Endothelial cell (in vitro differentiated cells): ENCODE measurements at places on chromosomes 2 and 18. TPM values are rescaled to one million over a fixed set of nuclear protein-coding genes. Genes with fewer than 3 reads are reported as not detected.
A peak's percentile ranks its signal among the peaks of the same experiment; 100 is the strongest.

The GAL3ST2 gene
- not detected for total RNA-seq

The BOK gene
- 110 TPM for total RNA-seq

The HOXD4 gene
- total RNA-seq, result 3.5 TPM

The ANKRD53 gene
- 0.56 TPM for total RNA-seq

The ACVR1C gene
- 0.10 TPM for total RNA-seq

The KIAA1328 gene
- 9.2 TPM for total RNA-seq

The TRIM43 gene
- total RNA-seq, result not detected

- no peaks in the 10 kb centered on the region for H3K27me3 ChIP-seq
- DNase-seq, result no peak
- no peak overlapping the region for H3K27ac ChIP-seq
- no peak overlapping the region for H3K4me3 ChIP-seq
Observed at GRCh38 chr2:7721413-7721995, 804.3 kb downstream of the RNF144A start.

DNA sequence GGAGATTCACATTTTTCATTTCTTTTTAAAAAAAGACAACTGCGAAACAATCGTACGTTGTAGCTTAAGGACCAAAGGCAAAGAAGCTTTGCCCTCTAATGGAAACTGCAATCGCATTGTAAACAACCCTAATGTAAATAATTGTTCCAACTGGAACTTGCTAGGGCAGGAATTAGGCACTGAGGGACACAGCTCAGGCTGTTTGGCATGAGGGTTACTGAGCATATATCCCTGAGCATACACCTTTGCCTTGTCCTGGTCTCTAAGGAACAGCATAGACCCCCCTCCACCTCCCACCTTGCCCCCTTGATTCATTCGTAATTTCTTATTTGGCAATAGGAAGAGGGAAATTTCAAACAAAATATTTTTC, 396.4 kb downstream of the LNPK start:
- no peak for DNase-seq
- H3K27ac ChIP-seq, result no peak overlapping the region
- H3K27me3 ChIP-seq, result peaks cover 1% of the 10 kb centered on the region
- peaks cover 6% of the 10 kb centered on the region for H3K4me1 ChIP-seq
- no peak overlapping the region for H3K4me3 ChIP-seq
- no peaks in the 10 kb centered on the region for H3K36me3 ChIP-seq

DNA sequence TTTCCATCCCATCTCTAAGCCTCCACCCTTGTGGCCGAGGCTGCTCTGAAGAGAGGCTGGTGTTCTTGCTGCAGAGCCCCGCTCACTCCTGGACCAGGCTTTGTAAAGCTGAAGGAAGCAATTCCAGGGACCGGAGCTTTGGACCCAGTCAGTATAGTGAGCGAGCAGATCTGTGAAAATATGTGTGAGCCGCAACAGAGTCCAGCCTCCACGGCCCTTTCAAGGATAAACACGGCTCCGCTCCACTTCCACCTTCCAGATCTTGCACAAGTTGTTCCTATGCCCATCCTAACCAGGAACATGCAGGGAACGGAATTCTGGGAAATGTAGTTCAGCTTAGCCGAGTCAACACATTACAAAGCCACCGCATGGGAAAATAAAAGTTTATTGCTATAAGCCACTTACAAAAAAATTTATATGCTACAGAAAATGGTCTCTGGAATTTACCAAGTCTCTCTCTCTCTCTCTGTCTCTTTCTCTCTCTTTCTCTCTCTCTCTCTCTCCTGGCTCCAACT, 151.7 kb upstream of the ZNF521 start:
- H3K27ac ChIP-seq, result no peak overlapping the region
- no peaks in the 10 kb centered on the region for H3K27me3 ChIP-seq
- DNase-seq, result peak; percentile 29
- H3K4me1 ChIP-seq, result peaks cover 14% of the 10 kb centered on the region
- no peaks in the 10 kb centered on the region for H3K36me3 ChIP-seq

GRCh38 chr2:173831312-173832229, 133.6 kb downstream of the SP3 start:
- H3K27ac ChIP-seq, result no peak overlapping the region
- no peaks in the 10 kb centered on the region for H3K4me1 ChIP-seq
- no peak overlapping the region for H3K4me3 ChIP-seq
- H3K27me3 ChIP-seq, result no peaks in the 10 kb centered on the region
- H3K36me3 ChIP-seq, result peaks cover 4% of the 10 kb centered on the region

GRCh38 chr18:11726556-11726955, 37.5 kb downstream of the GNAL start:
- no peak overlapping the region for H3K4me3 ChIP-seq
- peaks cover 3% of the 10 kb centered on the region for H3K36me3 ChIP-seq
- no peak overlapping the region for H3K27ac ChIP-seq
- H3K4me1 ChIP-seq, result no peaks in the 10 kb centered on the region
- no peak for DNase-seq

DNA sequence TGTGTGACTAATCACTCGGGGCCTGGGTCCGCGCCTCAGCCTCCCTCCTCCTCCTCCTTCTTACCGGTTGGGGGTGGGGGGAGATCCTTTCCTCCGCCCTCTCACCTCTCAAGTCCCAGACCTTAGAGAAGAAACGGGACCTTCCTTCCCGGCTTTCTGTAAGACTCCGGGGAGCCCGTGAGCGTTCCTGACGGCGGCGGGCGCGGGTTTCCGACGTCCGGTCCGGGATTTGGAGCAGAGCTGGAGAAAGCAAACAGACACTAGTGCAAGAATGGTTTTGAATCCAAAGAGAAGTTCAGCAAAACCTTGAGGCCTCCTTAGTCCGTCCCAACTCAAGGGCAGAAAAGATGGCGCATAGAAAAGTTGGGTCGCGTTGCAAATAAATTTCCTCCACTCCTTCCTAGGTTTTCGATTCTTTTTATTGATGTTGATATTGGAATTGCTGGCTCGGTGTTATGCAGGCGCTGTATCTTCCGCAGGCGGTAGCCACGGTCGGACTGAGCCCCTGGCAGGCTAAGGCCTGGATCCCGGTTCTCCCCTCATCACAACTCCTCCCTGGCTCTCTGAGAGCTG, 2.0 kb downstream of the DLX1 start:
- no peak overlapping the region for H3K27ac ChIP-seq
- peaks cover 4% of the 10 kb centered on the region for H3K36me3 ChIP-seq
- H3K27me3 ChIP-seq, result peaks cover 41% of the 10 kb centered on the region
- peak overlapping the region; percentile 57 for H3K4me3 ChIP-seq
- peaks cover 35% of the 10 kb centered on the region for H3K4me1 ChIP-seq

GRCh38 chr18:74414953-74415515, 42.1 kb downstream of the DIPK1C start:
- DNase-seq, result no peak
- no peak overlapping the region for H3K27ac ChIP-seq
- H3K4me3 ChIP-seq, result no peak overlapping the region
- no peaks in the 10 kb centered on the region for H3K36me3 ChIP-seq
- peaks cover 8% of the 10 kb centered on the region for H3K4me1 ChIP-seq

GRCh38 chr2:196415384-196415783, 224.1 kb upstream of the CCDC150 start:
- H3K4me3 ChIP-seq, result no peak overlapping the region
- no peak overlapping the region for H3K27ac ChIP-seq
- H3K27me3 ChIP-seq, result no peaks in the 10 kb centered on the region

DNA sequence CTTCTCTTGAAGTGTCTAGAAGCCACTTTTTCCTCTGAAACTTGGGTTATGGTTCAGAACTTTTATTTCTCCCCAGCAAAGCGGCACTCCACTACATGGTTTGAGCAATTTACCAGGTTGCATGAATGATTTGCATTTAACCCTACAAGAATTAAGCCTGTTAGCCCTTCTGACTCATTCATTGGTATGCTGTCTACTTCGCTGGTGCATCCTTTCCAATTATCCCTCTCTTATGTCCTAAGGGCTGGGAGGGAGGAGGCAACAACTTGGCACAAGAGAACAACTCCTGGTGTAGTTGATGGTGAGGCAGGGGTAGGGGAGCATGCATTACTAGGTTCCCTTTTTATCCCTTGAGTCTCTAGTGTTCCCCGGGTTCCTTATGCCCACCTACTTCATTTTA, 293.4 kb upstream of the MEX3C start:
- H3K4me1 ChIP-seq, result no peaks in the 10 kb centered on the region
- no peak for DNase-seq
- H3K27ac ChIP-seq, result no peak overlapping the region
- H3K27me3 ChIP-seq, result no peaks in the 10 kb centered on the region
- H3K4me3 ChIP-seq, result no peak overlapping the region

- peaks cover 2% of the 10 kb centered on the region for H3K27me3 ChIP-seq
- H3K4me1 ChIP-seq, result peaks cover 29% of the 10 kb centered on the region
- DNase-seq, result no peak
Observed at GRCh38 chr2:44102790-44103562, 65.7 kb upstream of the PPM1B start.

DNA sequence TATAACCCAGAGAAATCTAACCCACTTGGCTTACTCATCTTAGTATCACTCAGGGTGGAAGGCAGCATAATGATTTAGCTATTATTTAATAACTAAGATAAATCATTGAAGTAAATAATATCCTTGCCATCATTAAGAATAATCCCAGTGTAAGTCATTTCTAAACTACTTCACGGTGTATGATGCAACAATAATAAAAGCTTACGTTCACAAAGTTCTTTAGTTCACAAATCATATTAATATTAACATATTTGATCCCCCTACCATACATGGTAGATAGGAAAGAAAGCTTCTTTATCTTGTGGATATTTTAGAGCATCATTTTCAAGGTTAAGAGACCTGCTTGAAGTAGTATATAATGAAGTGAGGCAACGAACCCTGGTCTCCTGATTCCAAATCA, 401.0 kb downstream of the NCKAP5 start:
- no peaks in the 10 kb centered on the region for H3K27me3 ChIP-seq
- no peaks in the 10 kb centered on the region for H3K36me3 ChIP-seq
- DNase-seq, result no peak

- peaks cover 6% of the 10 kb centered on the region for H3K4me1 ChIP-seq
- no peak for DNase-seq
- H3K36me3 ChIP-seq, result no peaks in the 10 kb centered on the region
- H3K27ac ChIP-seq, result no peak overlapping the region
- peaks cover under 1% of the 10 kb centered on the region for H3K27me3 ChIP-seq
Observed at GRCh38 chr2:54306556-54306955, 50.5 kb upstream of the TSPYL6 start.

- no peaks in the 10 kb centered on the region for H3K36me3 ChIP-seq
- no peak for DNase-seq
- peaks cover 3% of the 10 kb centered on the region for H3K4me1 ChIP-seq
- no peak overlapping the region for H3K27ac ChIP-seq
- no peak overlapping the region for H3K4me3 ChIP-seq
Observed at GRCh38 chr2:29620890-29621289, 300.5 kb downstream of the ALK start.

DNA sequence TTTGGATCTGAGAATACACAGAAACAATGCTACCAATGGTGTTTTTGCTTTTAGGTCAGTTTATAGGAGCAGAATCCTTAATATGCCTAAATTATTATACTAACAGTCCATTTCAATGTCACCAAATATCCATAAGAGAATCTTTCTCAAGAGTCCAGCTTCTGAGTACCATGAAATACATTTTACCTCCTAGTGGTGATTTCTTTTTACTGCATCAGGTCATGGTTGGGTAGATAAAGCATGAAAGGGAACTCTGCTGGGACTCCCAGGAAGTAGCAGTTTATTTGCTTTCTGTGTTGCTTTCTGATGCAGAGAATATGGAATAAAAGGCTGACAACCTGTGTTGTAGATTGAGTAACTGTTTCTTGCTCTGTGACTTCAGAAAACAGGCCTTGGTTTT, 115.6 kb downstream of the PPP1R1C start:
- peaks cover 6% of the 10 kb centered on the region for H3K4me1 ChIP-seq
- H3K27me3 ChIP-seq, result no peaks in the 10 kb centered on the region
- no peak overlapping the region for H3K4me3 ChIP-seq
- H3K27ac ChIP-seq, result no peak overlapping the region

DNA sequence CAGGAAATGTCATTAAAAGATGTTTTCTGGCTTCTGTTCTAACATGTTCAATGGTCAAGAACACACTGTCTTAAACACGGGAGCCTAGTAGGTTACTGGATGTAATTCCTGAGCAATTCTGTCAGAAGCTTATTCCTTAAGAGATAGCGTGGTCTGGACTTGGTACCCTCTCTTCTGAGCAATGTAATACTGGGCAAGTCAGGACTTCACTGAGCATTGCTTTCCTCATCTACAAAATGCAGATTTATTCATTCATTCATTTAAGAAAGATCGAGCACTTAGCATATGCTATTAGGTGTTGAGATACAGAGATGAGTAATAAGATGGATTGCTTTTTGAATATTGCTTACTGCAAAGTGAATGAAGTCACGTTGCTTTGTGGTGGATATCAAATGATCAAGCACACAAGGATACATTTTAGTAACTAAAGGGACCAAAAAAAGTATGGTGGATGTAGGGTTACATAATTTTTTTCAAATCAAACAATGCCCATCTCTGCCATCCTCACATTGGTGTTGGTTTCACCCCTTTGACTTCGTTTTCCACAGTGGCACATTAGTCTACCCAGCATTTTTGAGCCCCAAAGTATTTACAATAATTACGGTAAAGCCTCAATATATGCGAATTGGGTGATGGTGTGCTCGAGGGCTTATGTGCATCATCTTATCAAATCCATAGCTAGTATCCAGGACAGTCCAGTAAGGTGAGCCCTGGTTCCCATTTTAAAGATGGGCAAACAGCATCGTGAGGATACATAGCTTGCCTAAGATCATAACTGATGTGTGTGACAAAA, 65.3 kb downstream of the ZC3H6 start:
- H3K27me3 ChIP-seq, result no peaks in the 10 kb centered on the region
- H3K4me1 ChIP-seq, result peaks cover 3% of the 10 kb centered on the region
- DNase-seq, result no peak

DNA sequence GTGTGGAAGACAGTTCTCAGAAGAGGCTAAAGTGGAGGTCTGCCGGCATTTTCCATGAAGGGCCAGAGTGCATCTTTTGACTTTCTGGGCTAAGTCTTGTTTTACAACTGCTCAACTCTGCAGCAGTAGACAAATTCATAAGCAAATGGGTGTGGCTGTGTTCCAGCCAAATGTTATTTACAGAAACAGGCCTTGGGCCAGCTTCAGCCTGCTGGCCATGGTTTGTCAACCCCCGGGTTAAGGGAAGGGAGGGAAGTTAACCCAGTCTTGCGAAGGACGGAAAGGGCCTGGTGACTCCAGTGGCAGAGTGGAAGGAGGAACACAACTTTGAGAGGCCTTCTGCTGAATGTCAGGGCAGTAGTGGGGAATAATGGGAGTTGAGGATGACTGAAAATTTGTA, 34.3 kb upstream of the NCKAP5 start:
- H3K4me3 ChIP-seq, result no peak overlapping the region
- peaks cover 2% of the 10 kb centered on the region for H3K27me3 ChIP-seq
- H3K4me1 ChIP-seq, result no peaks in the 10 kb centered on the region
- H3K27ac ChIP-seq, result no peak overlapping the region

DNA sequence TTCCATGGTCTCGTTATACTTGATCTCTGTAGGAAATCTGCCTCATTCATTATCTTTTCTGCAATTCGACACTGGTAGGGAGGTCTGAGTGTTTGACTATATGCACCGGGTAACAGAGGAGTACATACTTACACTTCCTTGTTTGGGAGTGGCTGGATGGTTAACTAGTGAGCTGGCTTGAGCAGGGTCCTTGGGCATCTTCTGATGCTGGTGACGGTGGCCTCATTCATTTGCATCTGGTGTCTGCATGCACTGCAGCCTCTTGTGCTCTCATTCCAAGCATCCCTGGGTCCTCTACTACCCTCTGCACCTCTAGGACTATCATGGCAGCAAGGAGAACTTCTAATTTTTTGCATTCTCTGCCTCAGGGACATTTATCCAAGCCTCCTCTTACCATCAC, 100.0 kb upstream of the TCF4 start:
- no peaks in the 10 kb centered on the region for H3K4me1 ChIP-seq
- no peaks in the 10 kb centered on the region for H3K27me3 ChIP-seq
- no peak overlapping the region for H3K27ac ChIP-seq
- DNase-seq, result no peak
